Vagina (tissue), 2 donors: ENCODE measurements at places on chromosomes 12 and 14. TPM values are rescaled to one million over a fixed set of nuclear protein-coding genes. Genes with fewer than 3 reads are reported as not detected.
A peak's percentile ranks its signal among the peaks of the same experiment; 100 is the strongest.

TAS2R9 gene
- not detected for total RNA-seq

GRCh38 chr12:118125743-118126118, 10.2 kb upstream of the PEBP1 start:
- H3K4me1 ChIP-seq = no peaks in the 10 kb centered on the region
- no peak overlapping the region for H3K4me3 ChIP-seq
- no peak for DNase-seq

- DNase-seq = no peak
- H3K27ac ChIP-seq = no peak overlapping the region
- H3K4me3 ChIP-seq = no peak overlapping the region
- no peaks in the 10 kb centered on the region for H3K27me3 ChIP-seq
- H3K36me3 ChIP-seq = no peaks in the 10 kb centered on the region
These were observed 49.1 kb downstream of the CCDC85C start for GRCh38 chr14:99554757-99555531.

- H3K4me3 ChIP-seq = no peak overlapping the region
- no peaks in the 10 kb centered on the region for H3K27me3 ChIP-seq
- H3K4me1 ChIP-seq = peaks cover 7% of the 10 kb centered on the region
- no peak for DNase-seq
- no peaks in the 10 kb centered on the region for H3K36me3 ChIP-seq
These were observed 170.9 kb downstream of the MSRB3 start for GRCh38 chr12:65449400-65449799.

- no peak overlapping the region for H3K4me3 ChIP-seq
- DNase-seq = no peak
- peaks cover 3% of the 10 kb centered on the region for H3K4me1 ChIP-seq
- H3K27ac ChIP-seq = peak overlapping the region; percentile 67
- no peaks in the 10 kb centered on the region for H3K36me3 ChIP-seq
- H3K27me3 ChIP-seq = no peaks in the 10 kb centered on the region
These were observed 386.2 kb downstream of the DIO2 start for GRCh38 chr14:79825046-79825521.

GRCh38 chr12:118649765-118650585, 273.6 kb downstream of the SUDS3 start:
- H3K36me3 ChIP-seq = no peaks in the 10 kb centered on the region
- no peaks in the 10 kb centered on the region for H3K4me1 ChIP-seq
- no peak for DNase-seq
- no peak overlapping the region for H3K27ac ChIP-seq
- no peaks in the 10 kb centered on the region for H3K27me3 ChIP-seq

CCDC198 gene
- total RNA-seq = not detected

GRCh38 chr12:119749666-119750065, 81.7 kb downstream of the PRKAB1 start:
- no peaks in the 10 kb centered on the region for H3K27me3 ChIP-seq
- H3K4me1 ChIP-seq = no peaks in the 10 kb centered on the region
- no peaks in the 10 kb centered on the region for H3K36me3 ChIP-seq
- H3K27ac ChIP-seq = no peak overlapping the region
- DNase-seq = no peak
- no peak overlapping the region for H3K4me3 ChIP-seq

EXOC3L4 gene
- 8.6 TPM for total RNA-seq

IFNG-AS1 gene
- total RNA-seq = not detected

GRCh38 chr14:79730953-79731352, 480.4 kb downstream of the DIO2 start:
- no peaks in the 10 kb centered on the region for H3K4me1 ChIP-seq
- DNase-seq = no peak
- no peaks in the 10 kb centered on the region for H3K36me3 ChIP-seq
- H3K4me3 ChIP-seq = no peak overlapping the region

DNA sequence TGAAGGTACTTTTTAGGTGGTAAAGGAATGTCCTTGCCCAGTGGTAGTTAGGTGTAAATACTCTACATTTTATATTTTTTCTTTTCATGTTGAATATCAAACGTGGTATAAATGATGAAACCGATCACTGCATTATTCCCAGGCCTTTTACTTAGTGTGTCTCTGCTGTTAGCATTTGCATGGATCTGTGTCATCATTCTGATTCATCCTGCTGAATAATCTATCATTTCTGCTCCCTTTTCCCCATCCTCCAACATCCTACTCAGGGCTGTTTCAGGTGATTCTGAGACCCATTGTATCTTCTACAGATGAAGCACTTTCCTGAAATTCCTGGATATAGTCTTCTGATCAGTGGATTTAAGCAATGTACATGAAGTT, 61.0 kb upstream of the PTHLH start:
- H3K4me1 ChIP-seq = peaks cover under 1% of the 10 kb centered on the region
- no peaks in the 10 kb centered on the region for H3K27me3 ChIP-seq
- H3K36me3 ChIP-seq = no peaks in the 10 kb centered on the region
- no peak overlapping the region for H3K4me3 ChIP-seq
